ENCODE measurements at places on chromosomes 5 and 9.

DNA sequence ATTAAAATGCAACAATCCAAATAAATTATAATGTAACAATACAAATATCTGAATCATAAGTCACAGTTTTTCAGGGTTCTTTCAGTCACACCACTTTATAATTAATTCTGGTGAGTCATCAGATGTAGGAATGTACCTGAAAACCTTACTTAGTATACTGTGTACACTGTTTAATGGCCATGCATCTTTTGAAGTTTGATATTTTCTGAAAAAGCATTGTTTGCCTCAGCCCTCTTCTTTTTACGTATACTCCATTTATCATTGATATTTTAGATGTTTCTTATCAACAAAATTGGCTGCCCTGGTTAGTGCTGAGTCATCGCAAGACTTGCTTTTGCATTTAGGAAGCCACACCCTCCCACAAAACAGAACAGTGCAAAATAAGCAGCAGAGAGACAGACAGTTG, 218.6 kb downstream of the PJA2 start:
- DNase-seq: no peak

DNA sequence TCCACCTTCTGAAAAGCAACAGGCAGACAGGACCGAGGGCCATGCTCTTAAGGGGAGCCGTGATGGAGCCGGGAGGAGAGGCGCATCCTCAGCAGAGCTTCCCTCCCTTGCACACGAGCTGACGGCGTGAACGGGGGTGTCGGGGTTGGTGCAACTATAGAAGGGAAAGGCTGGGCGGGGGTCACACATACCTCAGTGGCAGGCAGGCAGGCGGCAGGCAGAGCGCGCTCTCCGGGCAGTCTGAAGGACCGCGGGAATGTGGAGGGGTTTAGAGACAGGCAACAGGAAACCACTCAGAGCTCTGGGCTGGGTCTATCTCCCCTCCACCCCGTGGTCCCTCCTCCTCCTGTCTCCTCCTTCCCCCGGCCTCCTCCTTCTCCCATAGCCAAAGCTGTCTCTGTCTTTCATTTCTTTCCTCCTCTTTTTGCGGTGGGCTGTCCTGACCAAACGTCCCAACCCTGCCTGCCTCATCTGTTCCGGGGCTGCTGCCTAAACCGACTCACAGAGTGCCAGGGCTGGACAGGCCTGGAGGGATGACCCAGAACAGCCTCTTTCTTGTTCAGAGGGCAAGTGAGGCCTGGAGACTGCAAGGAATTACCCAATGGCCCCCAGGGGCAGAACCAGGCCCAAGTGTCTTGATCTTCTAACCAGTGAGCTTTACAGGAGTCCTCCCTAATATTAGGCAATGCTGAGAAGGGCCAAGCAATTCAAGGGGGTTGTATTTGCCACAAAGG, at the start of gene SPARC:
Gene SPARC, minus strand, starts transcription at position 242 of the 734 bp plus-strand sequence. CDS start 10,727 bp downstream, outside the sequence.
- DNase-seq: peak; percentile 87

- peak; percentile 40 for DNase-seq
Measured at GRCh38 chr9:77544546-77544945, 103.6 kb downstream of the GNA14 start.

GRCh38 chr5:143390941-143391340, 12.5 kb downstream of the NR3C1 start:
- no peak for DNase-seq
